ENCODE measurements at places on chromosomes 12 and 14.

DNA sequence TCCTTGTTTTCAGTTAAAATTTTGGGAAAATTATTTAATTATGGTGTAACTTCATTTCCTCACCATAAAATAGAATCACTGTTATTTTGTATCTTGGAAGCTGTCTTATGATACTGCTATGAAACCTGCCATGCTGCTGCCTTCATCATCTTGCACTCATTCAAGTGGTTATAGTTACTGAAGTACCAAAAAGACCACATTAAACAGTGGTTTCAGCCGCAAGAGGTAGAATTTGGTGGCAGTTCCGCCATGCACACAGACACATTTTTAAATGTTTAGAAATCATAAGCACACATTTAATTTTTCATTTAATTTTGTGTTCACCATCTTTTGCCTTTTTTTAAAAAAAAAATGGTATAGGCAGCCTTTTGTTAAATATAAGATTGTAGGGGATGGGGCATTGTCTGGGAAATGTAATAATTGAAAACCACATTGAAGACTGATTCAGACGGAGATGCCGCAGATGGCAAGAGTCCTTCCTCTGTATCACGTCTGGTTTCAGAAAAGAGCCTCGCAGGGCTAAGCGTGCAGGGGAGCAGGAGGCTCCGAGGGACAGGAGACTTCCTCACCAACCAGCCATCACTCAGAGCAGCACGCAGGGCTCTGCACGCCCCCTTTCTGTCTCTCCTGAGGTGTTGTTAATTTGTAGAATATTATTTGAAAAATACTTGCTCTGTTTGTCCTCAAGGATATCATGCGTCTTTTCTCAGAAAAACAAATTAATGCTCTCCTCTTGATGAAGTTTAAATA is 115.2 kb upstream of the PELI2 start:
- DNase-seq, result no peak

- no peak for DNase-seq
These were observed 1.9 kb downstream of the BRI3BP start for GRCh38 chr12:124995200-124995961.

- DNase-seq, result no peak
These were observed 941.5 kb upstream of the MDGA2 start for GRCh38 chr14:48616931-48617330.

GRCh38 chr12:119994892-119995658 is 6.0 kb downstream of the BICDL1 start:
- DNase-seq, result no peak

DNA sequence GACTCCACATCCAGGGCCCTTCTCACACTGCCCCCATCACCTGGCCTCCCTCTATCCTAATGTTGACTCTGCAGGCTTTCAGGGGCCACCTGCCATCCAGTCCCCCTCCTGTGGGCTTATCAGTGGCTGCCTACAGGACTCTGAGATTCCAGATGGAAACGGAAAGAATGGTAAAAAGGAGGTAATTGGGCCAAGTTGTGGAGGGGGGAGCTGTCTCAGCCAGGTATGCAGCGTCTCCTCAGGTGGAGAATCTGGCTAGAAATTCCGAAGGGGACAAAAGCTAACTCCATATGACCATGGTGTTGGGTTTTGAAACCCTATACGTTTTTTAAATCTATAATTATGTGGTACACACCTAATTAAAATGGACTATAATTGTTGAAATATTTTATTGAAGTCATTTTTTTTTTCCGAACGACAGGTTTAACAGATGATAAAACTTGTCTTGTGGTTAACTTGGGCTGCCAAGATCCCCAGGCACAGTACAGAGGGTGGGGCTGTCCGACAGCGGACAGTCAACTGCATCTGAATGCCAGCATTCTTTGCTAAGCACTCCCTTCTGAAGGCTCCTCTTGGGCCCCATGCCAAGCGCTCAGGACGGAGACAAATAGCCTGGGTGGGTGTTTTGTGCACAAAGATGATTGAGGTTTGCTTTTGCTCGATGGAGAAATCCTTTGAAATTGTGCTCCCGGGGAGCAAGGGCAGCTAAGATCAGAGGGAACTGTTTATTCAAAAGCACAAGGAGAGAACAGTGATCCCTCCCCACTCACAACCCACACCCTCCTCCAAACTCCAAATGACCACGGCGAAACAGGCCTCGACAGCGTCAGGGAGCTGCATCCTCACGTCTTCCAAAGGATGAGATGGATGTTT is 365.6 kb downstream of the BCL11B start:
- no peak for DNase-seq

DNA sequence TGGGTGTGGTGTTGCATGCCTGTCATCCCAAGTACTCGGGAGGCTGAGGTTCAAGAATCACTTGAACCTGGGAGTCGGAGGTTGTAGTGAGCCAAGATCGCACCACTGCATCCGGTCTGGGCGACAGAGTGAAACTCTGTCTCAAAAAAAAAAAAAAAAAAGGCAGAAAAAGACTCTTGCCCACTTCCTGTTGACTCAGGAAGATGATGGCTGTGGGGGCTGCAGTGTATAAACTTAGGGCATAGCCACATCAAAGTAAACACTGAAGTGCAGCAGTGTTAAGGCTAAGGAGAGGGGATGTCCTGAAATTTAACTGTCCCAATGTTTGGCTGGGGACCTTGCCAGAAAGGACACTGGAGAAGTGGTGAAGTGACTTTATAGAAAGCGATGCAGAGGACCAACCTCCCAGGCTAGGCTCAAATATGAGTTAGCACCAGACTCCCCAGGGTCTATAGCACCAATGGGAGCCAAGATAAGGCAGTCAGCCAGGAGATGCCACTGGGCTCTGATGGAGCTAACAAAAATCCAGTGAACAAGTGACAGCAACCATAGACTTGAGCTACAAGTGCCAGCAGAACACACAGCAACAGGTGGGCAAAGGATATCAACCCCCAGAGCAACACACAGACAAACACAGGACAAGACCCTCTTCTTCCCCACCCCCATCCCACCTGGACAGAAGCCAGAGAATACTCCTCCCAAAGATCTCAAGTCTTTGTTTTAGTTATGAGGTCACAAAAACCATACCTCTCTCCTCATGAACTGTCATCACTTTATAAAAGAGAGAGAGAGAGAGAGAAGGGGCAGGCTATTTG is 28.0 kb downstream of the NELL2 start:
- DNase-seq, result no peak

- no peak for DNase-seq
These were observed 23.2 kb downstream of the SLC15A4 start for GRCh38 chr12:128800606-128801005.

DNA sequence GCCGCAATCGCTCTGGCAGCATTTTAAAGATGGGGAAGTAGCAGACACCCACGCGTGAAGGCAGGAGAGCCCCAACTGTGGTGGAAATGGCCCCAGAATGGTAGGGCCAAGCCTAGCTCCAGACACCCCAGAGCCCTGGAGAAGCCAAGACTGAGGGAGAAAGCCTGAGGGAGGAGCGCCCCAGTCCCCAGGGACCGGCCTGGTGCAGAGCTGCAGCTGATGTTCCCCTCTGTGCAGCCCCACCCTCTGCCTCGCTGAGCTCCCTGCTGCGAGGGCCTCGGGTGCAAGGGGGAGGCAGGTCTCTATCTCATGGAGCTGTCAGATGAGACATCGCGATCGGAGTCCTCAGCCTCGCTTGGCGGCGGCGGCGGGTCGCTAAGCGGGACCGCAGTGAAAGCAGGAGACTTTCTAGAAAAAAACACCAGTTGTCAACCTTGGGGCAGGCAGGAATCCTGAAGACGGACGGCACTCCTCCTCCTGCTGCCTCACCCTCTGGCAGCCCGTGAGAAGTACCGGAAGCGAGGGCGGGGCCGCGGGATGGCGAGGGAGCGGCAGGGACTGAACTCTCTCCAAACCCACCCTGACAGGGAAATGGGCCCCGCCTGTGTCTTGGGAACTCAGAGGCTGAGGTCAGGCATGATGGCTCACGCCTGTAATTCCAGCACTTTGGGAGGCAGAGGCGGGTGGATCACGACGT is 6.0 kb downstream of the GAPDH start:
- DNase-seq, result no peak

- DNase-seq, result no peak
These were observed 68.7 kb downstream of the STON2 start for GRCh38 chr14:81331229-81332021.

DNA sequence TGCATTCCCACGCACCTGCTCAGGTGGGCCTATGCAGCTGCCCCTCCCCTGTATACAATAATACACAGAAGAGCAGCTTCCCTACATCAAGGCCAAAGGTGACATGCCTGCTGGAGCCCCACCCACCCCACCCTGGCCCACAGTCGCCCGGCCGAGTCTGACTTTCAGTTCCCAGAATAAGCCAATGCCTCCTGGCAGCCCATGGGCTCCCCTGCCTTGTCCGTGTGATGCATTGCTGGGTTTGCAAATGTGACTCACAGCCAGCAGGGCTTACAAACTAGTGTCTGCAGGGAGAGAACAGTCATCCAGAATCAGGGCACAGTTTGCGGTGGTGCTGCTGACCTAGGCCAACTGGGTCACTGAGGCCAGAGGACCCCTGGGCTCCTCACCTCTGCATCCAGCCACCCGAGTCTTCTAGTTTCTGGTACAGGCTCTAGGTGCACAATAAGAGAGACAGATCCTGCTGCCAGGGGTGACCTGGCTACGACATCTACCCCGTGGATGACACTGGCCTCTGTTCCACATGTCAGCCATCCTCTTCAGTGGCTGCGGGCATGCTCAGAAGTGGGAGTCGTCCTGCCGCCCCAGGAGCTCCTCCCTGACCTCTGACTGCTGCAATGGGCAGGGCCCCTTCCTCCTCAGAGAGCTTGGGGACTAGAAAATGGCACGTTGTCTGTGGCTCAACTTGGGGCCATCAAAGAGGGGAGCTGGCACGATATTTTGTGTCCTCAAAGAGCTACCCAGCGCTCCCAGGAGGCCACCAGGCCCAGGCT is 84.5 kb downstream of the CHGA start:
- DNase-seq, result no peak

DNA sequence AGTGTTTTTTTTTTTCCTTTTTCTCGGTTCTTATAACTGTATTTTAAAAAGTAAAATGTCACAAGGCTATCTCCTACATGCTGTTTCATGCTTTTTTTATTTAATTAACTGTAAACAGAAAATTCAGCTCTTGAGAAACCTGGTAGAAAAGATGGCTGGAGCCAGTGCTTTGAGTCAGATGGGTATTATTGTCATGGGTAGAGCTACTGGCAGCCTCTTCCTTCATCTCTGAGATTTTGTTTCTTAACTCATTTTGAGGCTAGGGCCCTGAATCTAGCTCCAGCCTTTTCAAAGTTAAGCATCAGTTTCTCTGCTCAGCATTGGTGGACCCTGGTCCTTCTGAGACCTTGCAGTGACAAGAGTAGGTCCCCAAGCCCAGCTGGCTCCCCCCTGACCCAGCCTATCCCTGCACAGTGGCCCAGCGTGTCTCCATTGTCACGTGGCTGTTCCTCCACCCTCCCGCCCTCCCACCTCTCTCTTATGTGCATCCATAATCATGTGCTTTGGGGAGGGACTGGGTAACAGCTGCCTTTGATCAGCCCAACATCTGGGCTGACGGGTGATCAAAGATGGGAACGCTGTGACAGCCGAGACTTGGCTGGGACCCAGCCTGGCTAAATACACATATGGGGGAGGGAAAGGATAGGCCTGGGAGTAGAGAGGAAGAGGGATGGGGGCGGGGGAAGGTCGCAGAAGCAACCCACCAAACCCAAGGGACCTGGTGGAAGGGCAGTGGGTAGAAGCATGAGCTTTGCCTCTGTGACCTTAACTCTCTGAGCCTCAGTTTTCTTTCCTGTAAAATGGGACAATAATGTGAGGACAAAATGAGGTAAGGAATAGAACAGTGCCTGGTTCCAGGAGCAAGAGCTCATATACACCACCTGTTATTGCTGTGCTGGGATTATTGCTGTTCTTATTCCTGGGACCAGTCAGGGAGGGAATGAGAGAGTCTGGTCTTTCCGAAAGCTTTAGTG is 24.4 kb upstream of the RBM19 start:
- DNase-seq, result no peak

- no peak for DNase-seq
These were observed 127.4 kb downstream of the MGST1 start for GRCh38 chr12:16474801-16475200.

DNA sequence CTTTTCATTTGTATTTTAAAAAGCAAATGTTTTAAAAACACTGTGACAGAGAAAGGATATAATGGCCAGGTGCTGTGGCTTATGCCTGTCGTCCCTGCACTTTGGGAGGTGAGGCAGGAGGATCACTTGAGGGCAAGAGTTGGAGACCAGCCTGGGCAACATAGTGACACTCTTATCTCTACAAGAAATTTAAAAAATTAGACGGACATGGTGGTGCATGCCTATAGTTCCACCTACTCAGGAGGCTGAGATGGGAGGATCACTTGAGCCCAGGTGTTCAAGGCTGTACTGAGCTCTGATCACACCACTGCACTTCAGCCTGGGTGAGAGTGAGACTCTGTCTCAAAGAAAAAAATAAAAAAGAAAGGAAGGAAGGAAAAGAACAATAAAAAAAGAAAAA is 7.8 kb downstream of the RFX4 start:
- no peak for DNase-seq

DNA sequence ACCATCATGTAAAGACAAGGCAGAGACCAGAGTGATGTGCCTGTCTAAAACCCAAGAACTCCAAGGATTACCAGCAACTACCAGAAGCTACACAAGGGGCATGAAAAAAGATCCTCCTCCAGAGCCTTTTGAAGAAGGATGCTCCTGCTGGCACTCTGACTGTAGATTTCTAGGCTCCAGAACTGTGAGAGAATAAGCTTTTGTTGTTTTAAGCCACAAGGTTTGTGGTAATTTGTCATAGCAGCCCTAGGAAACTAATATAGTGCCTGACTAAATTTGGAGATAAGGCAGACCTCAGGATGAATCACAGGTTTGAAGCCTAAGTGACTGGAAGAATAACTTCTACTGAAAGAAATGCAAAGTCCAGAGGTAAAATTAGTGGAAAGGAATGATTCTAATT is 132.9 kb downstream of the CEP83 start:
- DNase-seq, result no peak

DNA sequence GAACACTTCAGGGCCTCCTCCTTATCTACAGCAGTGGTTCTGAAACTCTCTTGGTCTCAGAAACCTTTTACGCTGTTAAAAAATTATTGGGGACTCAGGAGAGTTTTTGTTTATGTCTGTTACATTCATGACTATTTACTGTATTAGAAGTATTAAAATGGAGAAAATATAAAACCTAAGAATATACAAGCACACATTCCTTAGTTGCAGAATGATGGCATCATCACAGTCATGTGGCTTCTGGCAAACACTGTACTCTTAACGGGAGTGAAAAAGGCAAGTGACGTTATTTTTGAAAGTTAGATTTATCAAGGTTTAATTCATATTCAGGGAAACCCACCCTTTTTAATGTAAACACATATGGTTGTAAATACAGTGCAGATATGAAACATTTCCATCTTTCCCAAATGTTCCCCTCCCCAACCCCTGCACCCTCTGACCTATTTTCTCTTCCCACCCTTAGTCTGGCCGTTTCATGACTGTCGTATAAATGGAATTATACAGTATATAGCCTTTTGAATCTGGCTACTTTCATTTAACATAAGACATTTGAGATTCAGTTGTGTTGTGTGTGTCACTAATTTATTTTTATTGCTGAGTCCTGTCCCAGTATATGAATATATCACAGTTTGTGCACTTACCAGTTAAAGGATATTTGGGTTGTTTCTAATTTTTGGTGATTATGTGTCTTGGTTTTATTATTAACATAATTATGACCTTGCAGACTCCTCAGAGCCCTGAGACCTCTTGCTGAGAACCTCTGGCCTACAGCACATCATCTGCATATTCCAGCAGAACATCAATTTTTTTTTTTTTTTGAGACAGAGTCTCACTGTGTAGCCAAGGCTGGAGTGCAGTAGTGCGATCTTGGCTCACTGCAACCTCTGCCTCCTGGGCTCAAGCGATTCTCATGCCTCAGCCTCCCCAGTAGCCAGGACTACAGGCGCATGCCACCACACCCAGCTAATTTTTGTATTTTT is 457.0 kb downstream of the PCNX1 start:
- DNase-seq, result no peak
